ENCODE measurements at places on chromosomes 5 and 9.

DNA sequence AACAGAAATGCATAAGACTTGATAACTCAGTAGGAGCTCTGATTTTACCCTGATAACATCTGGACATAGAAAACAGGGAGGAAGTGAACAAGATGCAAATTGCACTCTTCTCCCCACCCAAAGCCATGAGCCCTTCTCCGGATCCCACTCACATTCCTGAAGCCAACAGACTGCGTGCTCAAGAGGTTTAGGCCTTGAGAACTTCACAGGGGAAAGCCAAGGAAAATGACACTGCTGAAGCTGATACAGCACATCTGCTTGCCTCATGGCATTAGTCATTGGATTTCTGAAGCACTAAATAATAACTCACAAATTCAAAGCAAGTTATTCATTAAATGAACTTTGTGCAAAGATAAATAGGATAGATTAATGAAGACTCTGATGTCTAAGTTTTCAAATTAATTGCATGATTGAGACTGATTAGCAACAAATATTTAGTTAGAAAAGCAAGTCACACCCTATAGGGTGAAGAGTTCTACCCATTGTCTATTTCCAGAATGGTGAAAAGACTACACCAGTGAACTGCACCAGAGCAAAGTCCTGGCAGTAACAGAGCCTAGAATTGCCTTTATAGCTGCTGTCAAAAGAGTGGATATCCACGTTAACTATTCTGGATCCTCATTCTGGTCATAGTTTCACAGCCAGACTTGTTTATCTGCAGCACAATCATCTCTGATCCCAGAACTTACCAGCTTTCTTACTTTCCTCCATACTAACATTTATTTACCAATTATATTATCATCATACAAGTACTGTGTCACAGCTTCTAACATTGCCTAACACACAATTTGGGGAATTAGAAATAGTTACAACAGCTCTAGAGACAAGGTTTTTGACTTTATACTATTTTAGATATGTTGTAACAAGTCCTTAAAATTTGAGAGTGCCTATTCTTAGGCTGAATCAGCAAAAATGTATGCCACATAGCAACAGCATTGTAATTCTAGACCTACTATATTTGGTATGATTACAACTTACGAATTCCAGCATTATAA, 432.1 kb upstream of the RGMB start:
- DNase-seq: no peak

GRCh38 chr5:113742639-113743038, 229.1 kb downstream of the YTHDC2 start:
- DNase-seq: no peak

- DNase-seq: no peak
Measured at GRCh38 chr5:31937703-31938102, 236.4 kb downstream of the GOLPH3 start.

DNA sequence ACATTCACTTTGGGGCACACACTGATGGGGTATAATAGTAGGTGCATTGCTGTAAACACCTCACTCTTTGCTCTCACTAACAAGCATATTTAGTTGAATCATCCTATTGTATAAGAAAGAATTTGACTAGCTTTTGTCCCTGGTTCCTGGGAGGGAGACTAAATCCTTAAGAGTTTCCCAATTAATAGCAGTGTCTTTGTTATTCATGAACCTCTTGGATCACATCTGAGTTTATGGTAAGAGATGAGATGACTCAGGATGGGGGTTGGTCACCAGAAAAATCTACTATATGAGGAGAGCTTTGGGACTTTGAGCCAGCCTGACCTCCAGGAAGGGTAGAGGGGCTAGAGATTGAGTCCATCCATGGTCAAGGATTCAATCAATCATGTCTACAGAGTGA, 56.8 kb downstream of the PUM3 start:
- no peak for DNase-seq
